Stimulated activated CD4-positive, alpha-beta T cell treated with anti-CD3 and anti-CD28 coated beads, Interleukin-2, amount 100 ng/mL, for 24 hours (primary cell): ENCODE measurements at places on chromosomes 6 and 20.

- DNase-seq: no peak
Observed at GRCh38 chr6:159196430-159196975, 27.3 kb downstream of the FNDC1 start.

DNA sequence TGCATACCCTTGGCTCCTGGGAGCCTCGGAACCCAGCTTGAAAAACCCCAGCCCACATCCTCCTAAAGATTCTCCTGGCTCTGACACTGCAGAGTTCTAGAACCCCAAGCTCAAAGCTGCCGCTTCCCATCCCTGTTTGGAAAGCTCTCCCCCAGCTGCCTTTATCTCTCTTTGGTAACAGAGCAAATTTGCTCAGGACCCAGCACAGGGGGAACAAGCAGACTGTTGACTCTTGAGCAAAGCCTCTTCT, 38.9 kb downstream of the HNF4A start:
- DNase-seq: no peak

DNA sequence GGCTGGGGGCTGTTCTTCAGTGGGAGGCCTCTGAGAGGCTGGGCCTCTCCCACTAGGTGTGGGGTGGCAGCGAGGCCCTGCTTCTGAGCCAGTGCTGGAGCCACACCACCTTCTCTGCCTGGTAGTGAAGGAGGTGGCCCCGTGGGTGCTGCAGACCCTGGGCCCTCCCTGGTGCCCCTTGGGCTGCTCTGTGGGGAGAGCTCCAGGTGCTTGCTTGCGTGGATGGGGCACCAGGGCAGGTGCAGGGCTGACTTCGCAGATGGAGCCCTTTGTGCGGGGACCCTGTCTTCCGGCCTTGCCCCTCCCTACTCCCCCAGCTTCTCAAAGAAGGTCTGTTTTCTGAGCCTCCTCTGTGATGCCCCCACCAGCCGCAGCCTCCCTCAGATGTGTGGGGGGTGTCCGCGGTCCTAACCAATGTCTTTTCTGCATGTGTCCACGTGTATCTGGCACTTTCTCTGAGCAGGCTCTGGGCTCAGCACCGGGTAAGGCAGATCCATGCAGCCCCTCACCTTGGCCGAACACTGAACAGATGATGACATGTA, 17.2 kb upstream of the MYT1 start:
- DNase-seq: no peak

- no peak for DNase-seq
Observed at GRCh38 chr6:43744491-43744890, 25.5 kb upstream of the VEGFA start.

- DNase-seq: peak; percentile 62
Observed at GRCh38 chr6:27133281-27134227, 113.9 kb upstream of the PRSS16 start.

GRCh38 chr6:96460052-96460700, 61.4 kb upstream of the UFL1 start:
- no peak for DNase-seq

GRCh38 chr20:36491901-36492617, 49.3 kb upstream of the MYL9 start:
- DNase-seq: peak; percentile 49

DNA sequence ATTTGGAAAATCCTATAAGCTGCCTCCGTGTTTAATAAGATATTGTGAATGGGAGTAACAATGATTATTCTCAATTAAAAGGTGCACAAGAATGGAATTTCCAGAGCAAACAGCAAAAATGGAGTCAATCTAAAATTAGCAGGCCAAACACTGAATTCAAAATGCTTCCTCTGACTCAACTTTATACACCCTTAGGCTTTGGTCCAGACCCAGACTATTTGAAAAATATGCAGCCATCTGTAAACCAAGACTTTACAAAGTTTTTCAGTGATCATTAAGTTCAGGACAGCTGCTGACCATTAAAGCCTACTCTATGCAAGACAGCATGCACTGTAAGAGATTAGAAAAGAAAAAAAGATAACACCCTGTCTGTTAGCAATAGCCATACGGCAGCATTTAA, 39.4 kb upstream of the CCN6 start:
- DNase-seq: no peak

DNA sequence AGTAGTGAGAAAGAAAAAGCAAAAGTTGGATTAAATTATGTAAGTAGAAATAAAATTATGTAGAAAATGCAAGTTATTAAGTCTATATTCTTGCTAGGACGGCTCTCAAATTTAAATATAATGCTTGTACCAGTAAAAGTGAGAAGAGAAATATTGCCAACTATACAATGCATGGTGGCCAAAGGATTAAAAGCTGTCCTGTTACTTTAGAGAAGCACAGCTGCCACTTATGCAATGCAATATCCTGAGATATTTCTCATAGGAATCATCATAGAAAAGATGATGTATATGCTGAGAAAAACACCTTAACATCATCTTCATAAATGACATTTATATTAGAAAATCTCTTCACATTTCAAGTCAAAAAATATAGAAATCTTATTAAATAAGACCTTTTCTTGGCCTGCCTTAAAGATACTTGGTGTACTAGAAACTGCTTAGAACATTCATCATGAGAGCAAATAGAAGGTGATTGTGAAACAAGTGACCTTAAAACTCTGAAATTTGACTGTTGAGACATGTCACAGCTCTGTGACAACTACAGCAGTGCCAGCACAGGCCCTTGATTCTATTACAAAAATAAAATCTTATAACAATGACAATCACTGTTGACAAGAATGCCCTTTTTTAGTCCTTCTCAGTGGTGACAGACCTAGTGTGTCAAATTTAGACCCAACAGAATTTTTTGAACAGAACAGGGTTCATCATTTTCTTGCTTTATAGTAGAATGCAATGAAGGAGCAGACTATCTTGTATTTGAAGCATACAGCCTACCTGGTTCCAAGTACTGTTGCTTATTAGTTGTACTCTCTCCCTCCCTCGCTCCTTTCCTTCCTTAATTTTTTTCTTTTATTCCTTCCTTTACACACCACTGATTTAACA, 173.1 kb downstream of the CLVS2 start:
- DNase-seq: no peak

DNA sequence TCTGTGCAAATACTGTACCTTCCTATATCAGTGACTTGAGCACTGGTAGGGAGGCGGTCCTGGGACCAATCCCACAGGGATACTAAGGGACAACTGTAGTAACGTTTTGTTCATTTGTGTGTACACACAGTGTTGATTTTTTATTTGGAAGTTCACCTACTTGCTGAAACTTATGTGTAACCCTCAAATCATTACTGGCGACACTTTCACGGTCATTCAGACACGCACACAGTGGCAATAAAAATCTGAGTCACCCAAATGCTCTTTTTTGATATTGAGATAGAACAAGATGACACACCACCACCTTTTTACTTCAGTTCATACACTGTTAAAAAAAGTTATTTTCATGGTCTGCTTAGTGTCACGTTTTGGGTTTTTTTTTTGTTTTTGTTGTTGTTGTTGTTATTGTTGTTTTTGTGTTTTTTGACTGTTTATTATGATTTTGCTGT, 79.8 kb downstream of the QKI start:
- DNase-seq: no peak

- no peak for DNase-seq
Observed at GRCh38 chr6:107374264-107374663, 85.1 kb downstream of the PDSS2 start.

DNA sequence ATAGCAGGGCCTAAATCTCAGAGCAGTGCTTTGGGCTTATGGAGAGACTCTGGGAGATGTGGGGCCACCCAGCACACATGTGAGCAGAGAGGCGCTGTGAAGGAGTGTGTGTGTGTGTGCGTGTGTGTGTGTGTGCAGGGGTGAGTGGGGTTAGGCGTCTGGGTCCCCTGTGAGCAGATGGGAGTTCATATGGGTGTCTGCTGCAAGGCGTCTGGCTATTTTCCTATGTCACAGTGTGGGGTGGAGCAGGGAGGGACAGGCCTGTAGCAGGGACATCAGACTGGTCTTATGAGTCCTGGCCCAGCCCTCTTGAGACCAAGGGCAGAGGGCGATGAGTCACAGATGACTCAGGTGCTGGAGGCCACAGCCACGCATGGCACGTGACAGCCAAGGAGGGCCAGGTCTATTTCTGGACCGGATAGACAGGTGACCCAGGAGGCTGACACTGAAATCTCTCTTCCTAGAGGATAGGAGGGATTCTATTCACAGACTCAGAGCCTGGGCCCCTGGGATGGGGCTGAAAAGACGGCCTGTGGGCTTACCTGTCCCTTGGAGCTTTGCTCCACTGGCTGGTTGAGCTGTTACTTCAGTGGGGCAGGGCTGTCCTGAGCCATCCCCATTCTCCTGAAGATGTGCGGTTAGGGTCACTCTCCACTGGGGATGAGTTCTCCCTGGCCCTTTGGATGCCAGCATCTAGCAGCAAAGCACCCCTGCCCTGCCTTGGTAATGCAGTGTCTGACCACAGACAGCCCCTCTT, 28.9 kb downstream of the VEGFA start:
- no peak for DNase-seq

- DNase-seq: no peak
Observed at GRCh38 chr6:37357288-37357687, 3.5 kb downstream of the RNF8 start.

GRCh38 chr6:56862415-56863175, 92.3 kb upstream of the BEND6 start:
- DNase-seq: no peak

GRCh38 chr6:129402244-129402643, 307.7 kb downstream of the ARHGAP18 start:
- no peak for DNase-seq

DNA sequence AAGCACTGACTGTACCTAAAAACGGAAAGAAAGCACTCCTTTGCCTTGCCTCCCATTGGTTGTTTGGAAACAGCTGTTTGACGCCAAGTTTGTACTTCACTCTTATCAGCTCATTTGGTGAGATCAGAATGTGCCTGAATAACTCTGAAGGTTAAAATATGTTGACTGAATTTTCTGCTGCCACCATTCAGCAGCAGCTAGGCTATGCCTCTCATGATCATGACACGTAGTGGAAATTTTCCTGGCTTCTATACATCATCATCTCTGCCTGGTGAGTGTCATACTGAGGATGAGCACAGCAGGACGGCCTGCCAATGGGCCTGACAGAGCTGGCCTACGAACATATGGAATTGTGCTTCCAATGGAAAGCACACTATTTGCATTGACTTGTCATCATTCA, 704.9 kb upstream of the CITED2 start:
- no peak for DNase-seq

DNA sequence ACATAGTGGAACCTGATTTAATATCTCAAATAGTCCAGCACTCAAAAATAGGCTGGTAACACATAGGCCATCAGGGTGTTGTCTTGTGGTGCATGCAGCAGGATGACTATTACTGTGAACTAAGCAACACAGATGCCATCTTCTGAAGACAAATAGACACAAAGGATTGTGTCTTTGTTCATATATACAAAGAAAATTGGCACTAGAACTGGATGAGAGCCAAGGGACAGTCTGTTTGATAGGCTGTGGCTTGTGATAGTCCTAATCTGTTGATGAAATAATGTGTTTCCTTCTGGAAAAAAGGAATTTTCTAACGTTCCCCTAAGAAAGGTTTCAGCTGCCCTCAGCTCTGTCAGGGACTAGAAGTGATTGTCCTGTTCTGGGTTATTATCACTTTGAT, 129.8 kb downstream of the TPBG start:
- DNase-seq: no peak

DNA sequence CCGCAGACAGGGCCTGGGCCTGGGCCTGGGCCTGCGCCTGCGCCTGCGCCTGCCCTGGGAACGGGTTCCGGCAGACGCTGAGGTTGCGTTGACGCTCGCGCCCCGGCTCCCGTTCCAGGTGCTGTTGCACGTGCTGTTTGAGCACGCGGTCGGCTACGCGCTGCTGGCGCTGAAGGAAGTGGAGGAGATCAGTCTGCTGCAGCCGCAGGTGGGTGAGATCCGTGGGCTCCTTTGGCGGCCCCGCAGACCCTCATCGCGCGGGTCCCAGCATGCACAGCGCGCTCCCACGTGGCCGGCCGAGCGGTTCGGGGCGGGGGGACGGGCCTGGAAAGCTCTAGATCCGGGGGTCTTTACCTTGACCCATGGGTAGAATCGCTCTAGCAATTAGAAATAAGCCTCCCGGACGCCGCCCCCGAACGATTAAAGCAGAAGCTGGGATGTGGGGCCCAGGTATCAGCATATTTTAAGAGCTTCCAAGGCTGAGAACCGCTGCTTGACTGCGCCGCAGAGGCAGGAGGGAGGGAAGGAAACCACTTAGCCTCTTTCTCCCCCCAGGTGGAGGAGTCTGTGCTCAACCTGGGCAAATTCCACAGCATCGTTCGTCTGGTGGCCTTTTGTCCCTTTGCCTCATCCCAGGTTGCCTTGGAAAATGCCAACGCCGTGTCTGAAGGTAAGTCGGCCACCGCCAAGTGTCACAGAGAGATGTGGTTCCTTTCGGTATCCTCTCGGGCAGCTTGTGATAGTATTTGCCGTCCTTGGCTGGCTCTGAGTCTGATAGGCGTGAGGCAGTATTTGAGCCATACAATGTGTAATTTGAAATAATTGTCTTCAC, 508 bp downstream of the NOP56 start:
- DNase-seq: peak; percentile 59

- no peak for DNase-seq
Observed at GRCh38 chr6:41288030-41288753, 1.7 kb upstream of the TREM1 start.

GRCh38 chr20:60732322-60732721, 519.7 kb upstream of the CDH4 start:
- no peak for DNase-seq

- no peak for DNase-seq
Observed at GRCh38 chr20:60240415-60240814, 282.2 kb downstream of the CDH26 start.

DNA sequence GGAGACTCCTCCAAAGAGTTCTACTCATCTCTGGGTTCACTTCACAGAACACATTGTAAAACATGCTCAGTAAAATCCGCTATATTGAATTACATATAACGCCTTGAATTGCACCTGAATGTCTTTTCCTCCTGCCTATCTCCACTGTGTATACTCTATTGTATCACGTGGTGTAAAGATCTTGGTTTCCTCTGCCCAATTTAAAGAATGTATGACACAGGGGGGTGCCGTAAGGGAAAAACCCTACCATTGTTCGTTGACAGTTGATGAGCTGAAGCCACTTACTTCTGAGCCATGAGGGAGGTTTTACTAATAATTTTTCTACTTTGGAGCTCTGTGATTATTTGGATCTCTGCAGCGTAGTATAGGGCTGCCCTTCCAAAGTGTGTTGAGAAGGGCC, 6.0 kb downstream of the ASF1A start:
- DNase-seq: no peak

DNA sequence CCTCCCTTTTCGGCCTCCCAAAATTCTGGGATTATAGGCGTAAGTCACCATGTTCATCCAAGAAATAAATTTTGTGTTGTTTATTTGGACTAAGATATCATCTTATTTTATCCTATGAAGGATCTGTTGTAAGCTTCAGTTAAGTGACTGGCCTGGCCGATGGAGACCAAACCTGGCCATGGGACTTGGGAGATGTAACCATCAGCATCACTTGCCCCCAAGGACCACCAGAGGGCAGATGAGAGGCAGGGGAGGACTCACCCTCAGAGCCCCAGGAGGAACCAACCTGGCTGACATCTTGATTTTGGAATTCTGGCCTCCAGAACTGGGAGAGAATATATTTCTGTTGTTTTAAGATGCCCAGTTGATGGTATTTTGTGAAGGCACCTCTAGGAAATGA, 266.7 kb downstream of the CDH26 start:
- no peak for DNase-seq
